Activated naive CD8-positive, alpha-beta T cell treated with anti-CD3 and anti-CD28 coated beads, Interleukin-2, amount 50 U/mL, for 16 hours (primary cell): ENCODE measurements at places on chromosomes 6 and 20.

GRCh38 chr6:142275236-142276006 lies 26.4 kb upstream of the ADGRG6 start:
- no peak for DNase-seq

DNA sequence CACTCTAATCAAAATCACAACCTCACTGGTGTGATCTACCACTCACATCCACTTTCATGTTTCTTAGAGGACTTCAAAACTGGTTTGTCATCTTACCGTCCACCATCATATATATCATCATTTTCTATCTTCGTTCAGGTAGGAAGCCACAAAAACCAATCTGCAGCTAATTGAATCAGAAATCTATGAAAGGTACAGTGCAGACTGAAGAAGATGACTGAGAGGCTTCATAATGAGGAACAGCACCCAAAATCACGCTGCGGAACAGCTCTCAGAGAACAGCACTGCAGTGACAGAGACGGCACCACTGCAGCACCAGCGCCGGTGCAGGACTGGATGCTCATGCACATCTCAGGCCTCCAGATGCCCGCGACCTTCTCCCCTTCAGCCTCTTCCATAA lies 13.0 kb downstream of the GMDS start:
- DNase-seq, result no peak

DNA sequence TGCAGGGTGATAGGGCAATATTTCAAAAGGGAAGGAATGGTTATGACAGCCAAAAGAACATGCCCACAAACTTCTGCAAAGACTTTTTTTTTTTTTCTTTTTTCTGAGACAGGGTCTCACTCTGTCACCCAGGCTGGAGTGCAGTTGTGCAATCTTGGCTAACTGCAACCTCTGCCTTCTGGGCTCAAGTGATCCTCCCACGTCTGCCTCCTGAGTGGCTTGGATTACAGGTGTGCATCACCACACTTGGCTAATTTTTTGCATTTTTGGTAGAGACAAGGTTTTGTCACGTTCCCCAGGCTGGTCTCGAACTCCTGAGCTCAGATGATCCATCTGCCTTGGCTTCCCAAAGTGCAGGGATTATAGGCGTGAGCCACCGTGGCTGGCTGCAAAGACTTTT lies 117.6 kb upstream of the ADGRF1 start:
- no peak for DNase-seq

- DNase-seq, result no peak
These were observed 45.5 kb upstream of the SLC35F1 start for GRCh38 chr6:117861545-117861944.

DNA sequence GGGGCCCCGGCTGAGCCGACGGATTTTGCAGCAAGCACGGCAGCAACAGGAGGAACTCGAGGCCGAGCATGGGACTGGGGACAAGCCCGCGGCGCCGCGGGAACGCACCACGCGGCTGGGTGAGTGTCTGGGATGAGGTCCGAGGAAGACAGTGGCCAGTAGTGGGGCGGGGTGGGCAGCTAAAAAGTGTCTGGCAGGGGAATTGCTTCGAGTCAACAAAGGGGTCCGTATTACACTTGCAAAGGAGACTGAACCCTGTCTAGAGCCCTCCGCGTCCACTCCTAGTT lies 356 bp downstream of the BYSL start:
- no peak for DNase-seq

- no peak for DNase-seq
These were observed 80.1 kb upstream of the ARMC2 start for GRCh38 chr6:108768166-108768555.
